NCI-H2029 treated with DMSO at 0.1 percent for 48 hours (cell line): ENCODE measurements at places on chromosomes 5 and 9.
A peak's percentile ranks its signal among the peaks of the same experiment; 100 is the strongest.

DNA sequence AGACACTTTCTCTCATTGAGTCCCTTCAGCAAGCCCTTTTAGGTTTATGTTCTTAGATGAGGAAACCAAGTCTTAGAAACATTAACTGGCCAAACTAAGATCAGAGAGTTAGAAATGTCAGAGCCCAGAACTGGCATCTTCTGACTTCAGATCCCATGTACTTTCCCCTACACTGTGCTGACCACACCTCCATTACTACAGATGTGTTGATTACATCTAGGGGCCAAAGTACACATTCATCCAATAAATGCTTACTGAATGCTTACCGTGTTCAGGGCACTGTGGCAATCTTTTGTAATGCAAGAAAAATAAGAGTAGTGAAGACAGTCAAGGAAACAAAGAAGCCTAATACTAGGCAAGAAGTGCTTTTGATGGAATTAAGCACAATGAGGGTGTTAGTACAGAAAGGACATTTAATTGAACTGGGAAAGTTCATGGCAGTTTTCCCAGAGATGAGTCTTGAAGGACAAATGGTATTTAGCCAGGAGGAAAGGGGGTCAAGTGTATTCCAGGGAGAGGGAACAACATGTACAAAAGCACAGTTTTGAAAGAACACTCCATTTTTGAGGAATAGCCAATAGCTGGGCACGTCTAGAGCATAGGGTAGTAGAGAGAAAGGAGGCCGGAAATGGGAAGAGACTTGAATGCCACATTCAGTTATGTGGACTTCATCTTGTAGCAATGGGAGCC, 89.7 kb upstream of the CDKN2B start:
- DNase-seq: no peak

- no peak for DNase-seq
These were observed 56.7 kb upstream of the FST start for GRCh38 chr5:53423724-53424123.

DNA sequence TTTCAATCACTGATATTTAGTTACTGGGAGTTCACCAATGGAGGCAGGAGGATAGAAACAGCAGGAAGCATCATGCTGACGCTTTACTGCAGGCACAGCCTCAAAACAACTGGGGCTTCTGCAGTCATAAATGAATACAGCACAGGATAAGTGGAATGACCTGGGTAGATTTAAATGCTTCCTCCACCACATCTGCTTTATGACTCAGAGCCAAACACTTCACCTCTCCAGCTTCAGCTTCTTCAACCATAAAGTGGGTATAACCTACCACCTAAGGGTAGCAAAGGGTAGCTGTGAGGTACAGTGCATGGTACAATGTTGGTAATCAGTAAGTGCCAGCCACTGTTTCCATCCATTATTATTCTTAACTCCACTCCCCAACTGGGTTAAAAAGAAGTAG, 28.4 kb downstream of the RASEF start:
- peak; percentile 72 for DNase-seq

GRCh38 chr9:109383356-109383755, 62.5 kb upstream of the EPB41L4B start:
- no peak for DNase-seq

GRCh38 chr5:91928754-91929521, 545.8 kb upstream of the ARRDC3 start:
- peak; percentile 23 for DNase-seq

- no peak for DNase-seq
These were observed 15.4 kb upstream of the UBAP1 start for GRCh38 chr9:34163434-34163833.

DNA sequence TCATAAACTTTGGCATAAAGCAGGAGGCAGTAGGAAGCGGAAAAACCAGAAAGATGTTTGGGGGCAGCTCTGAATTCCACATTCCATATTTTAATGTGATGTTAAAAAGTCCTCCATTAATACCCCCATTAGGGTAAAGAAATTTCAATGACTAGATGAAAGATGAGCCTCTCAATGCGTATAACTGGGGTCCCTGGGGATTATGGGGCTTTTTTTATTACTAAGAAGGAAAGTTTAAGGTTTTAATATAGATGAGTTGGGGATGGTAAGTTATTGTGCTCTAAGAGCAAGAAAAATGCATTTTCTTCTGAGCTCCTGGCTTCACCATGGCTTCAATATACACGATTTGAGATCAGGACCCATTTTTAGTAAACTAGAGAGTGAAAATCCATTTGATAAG, 321.9 kb downstream of the CDK5RAP2 start:
- no peak for DNase-seq

- DNase-seq: no peak
These were observed 18.8 kb downstream of the PSIP1 start for GRCh38 chr9:15491950-15492349.

DNA sequence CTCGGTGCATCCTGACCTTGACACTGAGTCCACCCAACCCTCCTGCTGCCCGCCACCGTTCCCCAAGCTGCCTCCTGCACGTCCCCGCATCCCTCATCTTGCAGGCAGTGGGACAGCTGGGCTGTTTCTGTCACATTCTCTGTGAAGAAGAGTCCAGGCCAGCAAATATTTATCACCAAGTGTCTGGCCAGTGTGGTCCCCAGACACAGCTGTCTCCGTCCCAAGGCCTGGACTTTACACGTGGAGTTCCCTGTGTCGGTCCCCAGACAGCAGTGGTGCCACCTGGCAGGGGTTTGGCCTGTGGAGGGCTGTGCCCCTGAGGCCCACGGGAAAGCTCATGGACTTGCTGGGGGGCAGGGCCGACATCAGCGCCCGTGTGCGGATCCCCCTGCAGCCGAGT, 9.2 kb upstream of the SLC12A7 start:
- no peak for DNase-seq

- DNase-seq: no peak
These were observed 39.3 kb upstream of the ADRA1B start for GRCh38 chr5:159877016-159877415.

GRCh38 chr5:80676706-80677105, 21.9 kb upstream of the DHFR start:
- no peak for DNase-seq

DNA sequence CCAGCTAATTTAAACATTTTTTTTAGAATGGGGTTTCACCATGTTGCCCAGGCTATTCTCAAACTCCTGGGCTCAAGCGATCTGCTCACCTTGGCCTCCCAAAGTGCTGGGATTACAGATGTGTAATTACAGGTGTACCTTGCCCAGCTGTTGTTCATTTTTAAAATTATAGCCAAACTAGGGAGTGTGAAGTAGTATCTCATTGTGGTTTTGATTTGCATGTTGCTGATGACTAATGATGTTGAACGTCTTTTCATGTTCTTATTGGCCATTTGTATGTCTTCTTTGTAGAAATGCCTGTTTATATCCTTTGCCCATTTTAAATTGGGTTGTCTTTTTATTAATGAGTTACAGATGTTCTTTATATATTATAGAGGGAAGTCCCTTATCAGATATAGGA, 31.5 kb downstream of the EHMT1 start:
- no peak for DNase-seq

- no peak for DNase-seq
These were observed 79.1 kb downstream of the ZNF618 start for GRCh38 chr9:113955076-113955752.

DNA sequence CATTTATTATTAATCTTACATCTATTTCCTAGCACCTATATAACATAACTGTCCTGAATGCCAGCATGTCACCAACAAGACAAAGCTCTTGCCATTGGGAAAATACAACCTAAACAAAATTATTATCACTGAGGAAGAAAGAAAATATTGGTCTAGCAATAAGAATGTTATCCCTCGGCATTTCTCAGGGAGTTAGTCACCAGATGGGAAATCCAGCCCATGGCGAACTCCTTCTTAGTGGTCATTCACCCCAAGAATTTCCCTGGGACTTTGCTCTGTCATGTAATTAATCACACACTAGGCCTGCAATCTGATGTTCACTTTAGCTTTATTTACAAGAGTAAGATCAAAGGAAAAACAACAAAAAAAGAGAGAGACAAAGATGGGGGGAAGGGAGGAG, 56.1 kb upstream of the TAS2R1 start:
- DNase-seq: no peak

DNA sequence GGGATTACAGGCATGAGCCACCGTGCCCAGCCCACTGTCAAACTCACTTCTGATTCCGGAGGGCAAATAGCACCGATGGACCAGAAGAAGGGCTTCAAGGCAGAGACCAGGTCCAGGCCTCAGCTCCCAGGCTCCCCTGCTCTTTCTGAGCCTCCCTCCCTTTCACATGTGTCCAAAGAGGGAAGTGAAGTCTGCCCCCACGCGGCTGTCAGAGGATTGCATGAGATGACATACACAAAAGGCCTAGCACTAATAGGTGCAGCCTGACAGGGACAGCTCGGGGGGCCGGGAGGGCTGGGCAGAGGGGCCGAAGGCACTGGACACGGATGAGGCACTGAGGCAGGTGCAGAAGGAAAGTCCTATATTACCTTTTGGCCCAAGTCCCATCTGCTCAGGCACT, 16.1 kb downstream of the FBP1 start:
- no peak for DNase-seq

DNA sequence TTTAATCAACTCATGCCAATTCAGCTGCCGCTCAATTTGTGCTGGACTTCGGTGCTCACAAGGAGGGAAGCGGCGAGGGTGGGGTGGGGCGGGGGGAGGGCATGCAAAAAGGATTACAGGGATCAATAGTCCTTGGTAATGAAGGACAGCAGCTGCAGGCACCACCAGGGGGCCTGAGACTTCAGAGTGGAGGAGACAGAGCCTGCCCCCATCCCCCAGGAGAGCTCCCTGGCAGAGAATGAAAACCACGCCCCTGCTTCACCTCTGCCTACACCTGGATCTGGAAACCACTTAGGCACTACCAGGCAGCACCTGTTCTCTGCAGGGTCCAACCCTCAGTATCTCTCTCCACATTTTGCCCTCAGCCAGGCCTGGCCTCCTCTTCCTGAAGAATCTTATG, 155.6 kb downstream of the TRIM32 start:
- peak; percentile 78 for DNase-seq

- no peak for DNase-seq
These were observed 231.3 kb downstream of the RFK start for GRCh38 chr9:76162751-76163500.

GRCh38 chr9:87734106-87734505, 8.2 kb downstream of the CTSL start:
- no peak for DNase-seq

- DNase-seq: peak; percentile 2
These were observed 51.5 kb downstream of the CEP120 start for GRCh38 chr5:123371575-123372179.

DNA sequence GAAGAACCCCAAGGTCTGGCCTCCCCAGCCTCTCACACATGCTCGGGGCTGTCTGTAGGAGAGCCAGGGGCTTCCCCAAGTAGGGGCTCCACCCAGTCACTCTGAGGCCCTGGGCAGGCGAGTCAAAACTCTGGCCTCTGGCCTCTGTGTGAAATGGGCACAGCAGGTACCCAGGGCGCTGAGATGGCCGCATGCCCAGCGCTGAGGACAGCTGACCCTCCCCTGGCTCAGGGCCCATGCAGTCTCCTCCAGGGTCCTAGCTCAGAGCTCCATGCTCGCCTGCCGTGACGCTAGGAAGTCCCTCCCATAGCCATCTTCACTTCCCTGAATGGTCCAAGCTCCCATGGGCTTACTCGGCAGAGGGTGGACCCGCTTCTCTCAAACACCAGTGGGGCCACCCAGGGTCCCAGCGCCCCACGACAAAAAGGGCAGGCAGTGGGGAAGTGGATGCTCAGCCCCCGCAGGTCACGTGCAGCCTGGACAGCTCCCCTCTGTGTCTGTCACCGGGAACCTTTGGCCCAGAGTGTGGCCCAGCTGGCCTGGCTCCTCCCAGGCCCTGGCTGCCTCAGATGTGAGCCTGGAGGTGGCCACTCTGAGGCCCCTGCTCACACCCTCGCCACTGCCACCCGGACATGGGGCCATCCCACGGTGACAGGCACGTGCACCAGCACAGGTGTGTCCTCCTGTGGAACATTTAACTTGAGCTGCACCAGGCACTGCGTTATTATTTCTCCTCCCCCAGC, 12.2 kb upstream of the VAV2 start:
- no peak for DNase-seq

- no peak for DNase-seq
These were observed 287.5 kb downstream of the ELAVL2 start for GRCh38 chr9:23538461-23539003.

GRCh38 chr5:180209137-180209581, at the start of gene RASGEF1C:
RASGEF1C (minus strand) TSS chr5:180209211; CDS start chr5:180138052, 71,159 bp downstream.
- DNase-seq: no peak

DNA sequence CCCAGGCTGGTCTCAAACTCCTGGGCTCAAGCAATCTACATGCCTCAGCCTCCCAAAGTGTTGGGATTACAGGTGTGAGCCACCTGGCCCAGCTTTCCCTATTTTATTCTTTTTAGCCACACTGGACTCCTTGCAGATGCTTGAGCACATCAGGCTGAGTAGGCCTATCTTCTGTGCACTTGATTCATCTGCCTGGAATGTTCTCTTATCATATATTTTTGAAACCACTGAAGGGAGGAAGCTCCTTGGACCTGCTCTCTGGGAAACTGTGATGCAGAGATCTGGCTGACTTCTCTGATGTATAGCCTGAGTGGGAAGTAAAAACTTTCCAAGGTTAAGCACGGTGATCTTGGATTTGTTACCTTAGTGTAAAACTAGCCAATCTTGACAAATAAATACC, 6.5 kb upstream of the MAT2B start:
- DNase-seq: no peak

DNA sequence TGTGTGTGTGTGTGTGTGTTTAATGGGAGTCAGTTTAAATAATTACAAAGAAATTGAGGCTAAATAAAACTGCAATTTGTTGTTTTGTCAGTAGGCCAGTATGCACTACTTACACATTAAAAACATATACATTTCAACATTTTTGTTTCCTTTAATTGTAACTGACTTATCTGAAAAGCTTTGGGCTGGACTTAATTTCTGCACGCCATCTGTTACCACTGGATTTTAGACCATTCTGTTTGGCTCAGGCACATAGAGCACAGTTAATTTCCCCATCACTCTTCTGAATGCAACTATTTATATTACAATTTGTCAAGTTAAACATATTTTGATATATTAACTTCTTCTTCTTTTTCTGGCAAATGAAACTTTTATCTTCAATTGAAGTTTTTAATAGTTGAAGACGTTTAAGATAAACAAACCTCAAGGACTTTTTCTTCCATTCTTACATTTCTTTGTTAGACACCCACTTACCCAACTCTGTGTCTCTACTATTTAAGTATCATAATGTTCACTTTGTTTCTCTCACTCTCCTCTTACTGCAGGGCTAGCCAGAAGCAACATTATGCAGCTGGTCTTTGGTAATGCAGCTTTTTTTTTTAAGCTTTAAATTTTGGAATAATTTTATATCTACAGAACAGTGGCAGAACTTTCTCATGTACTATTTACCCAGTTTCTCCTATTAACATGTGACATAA, 253.4 kb upstream of the ANKH start:
- no peak for DNase-seq

DNA sequence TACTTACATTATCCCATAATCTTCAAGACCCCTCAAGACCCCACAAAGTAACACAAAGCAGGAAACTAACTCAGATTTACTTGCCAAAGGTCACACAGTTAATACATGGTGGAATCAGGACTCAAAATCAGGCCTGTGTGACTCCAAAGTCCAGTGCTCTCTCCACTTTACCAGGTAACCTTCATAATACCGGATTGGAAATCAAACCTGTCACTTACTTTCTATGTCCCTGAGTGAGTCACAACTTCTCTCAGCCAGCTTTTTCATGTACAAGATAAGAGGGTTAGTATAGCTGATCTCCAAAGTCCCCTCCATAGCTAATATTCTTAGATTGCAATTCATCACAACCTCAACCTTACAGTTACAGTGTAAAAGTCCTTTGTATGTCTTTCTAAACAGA, 17.1 kb downstream of the STRBP start:
- DNase-seq: no peak
